Neural progenitor cell (in vitro differentiated cells): ENCODE measurements at places on chromosomes 7 and 10. TPM values are rescaled to one million over a fixed set of nuclear protein-coding genes. Genes with fewer than 3 reads are reported as not detected.

DNA sequence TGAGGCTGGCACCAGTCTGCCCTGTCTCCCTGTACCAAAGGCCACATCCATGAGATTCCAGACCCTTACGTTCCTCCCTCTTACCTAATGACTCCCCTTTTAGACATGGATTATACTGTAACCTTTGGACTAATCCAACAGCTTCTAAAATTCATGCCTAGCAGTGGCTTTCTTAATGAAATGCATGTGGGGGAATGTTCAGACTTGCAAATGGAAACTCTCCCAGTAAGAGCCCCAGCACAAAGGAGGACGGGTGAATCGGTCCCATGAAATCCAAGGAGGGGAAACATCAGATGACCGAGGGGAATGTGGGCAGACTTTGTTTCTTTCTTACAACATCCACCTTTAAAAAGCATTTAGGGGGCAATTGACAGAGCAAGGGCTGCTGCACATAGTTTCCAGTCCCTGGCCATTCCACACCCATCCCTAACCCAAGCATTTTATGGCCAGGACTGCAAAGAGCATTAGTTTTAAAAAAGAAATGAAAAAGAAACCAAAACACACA, 71.5 kb downstream of the COL13A1 start:
- no peak for DNase-seq

- DNase-seq, result no peak
These were observed 678.4 kb downstream of the PHTF2 start for GRCh38 chr7:78476851-78477405.

The C10orf62 gene
- total RNA-seq, result not detected in 2 replicates

GRCh38 chr10:132961787-132962622, 19.6 kb upstream of the CFAP46 start:
- DNase-seq, result peak; percentile 92

DNA sequence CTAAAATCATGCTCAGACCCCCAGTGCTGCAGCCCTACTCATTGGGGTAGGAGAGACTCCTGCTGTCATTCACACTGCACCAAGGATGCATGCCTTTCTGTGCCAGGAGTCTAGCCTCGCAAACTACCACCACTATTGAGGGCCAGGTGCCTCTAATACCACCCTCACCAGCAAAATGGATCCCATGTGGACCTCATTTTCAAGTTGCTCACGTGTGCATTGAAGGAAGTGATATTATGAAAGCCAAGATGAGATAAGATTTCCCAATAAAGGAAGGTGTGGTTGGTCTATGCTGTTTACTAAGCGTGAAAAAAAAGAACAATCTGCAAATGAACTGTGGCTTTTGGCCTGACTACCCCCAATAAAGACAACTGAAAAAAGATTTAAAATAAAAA, 7.2 kb upstream of the LAMTOR4 start:
- DNase-seq, result no peak

The STARD3NL gene
- total RNA-seq, result 99.0 and 121 TPM in 2 replicates

DNA sequence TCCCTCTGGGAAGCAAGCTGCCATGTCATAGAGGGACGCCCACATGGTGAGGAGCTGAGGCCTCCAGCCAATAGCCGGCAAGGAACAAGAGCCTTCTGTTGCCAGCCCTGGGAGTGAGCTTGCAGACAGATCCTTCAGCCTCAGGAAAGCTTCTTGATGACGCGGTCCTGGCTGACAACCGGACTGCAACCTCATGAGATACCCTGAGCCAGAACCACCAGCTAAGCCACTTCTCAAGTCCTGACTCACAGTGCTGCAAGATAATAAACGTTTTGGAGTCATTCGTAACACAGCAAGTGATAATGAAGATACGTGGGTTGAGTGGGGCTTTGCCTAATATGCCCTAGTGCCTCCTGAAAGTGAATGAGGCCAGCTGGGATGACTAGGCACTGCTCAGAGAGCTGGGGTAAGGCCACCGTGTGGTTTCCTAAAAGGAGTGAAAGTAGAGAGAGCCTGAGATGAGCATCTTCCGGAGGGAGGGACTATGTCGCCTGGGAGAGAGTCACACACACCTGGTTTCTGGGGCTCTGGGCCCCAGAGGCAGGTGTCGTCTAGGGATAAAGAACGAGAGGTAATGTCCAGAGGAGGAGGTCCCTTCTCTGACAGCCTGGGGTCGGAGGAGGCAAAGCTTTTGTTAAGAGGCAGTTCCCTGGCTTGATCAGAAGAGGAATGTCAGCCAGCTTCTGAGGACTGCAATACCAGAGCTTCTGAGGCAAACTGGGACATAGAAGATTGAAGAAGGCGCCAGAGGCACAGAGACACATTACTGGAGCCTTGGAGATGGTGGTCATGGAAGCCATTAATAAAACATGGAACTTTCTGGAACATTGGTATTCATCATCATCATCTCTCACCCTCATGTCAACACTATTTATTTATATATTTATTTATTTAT, 53.6 kb downstream of the PYROXD2 start:
- DNase-seq, result peak; percentile 56

GRCh38 chr7:8217200-8218068, 44.5 kb downstream of the ICA1 start:
- DNase-seq, result peak; percentile 90

The PRPS1L1 gene
- total RNA-seq, result not detected in 2 replicates

DNA sequence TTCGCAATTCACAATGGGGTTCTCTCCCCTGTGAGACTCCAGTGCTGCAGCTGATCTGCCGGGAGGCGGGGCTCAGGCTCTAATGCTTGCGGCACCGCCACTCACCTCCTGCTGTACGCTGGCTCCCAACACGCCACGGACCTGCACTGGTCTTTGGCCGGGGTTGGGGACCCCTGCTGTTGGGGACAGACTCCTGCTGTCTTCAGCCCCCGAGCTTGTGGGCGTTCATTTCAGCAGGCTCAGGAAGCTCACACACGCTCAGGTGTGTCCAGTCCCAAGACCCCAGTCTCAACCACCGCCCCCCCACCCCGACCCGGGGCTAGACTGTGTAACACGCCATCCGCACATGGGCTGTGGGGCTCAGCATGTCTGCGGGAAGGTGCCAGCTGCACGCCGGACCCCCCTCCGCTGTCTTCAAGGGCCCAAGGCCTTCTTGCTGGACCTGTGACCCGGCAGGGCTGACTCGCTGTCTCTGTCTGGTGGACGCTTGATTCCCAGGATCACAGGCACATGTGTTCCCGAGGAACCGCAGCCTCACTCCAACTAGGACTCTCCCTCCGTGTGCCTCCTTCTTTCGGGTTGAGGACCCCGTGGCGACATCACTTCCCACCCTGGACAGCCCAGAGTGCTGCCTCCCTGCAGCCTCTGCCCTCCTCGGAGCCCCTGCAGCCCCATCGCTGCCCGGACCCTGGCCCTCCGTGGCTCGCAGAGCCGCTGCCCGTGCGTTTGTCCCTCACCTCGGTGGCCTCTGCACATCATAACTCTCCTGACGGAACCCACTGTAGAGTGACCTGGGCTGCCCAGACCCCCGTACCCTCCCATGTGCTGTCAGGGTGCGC, 106.4 kb downstream of the DNAJB6 start:
- no peak for DNase-seq

The PTPN20 gene
- not detected in 2 replicates for total RNA-seq

The CYP2C8 gene
- 1.1 and 2.8 TPM in 2 replicates for total RNA-seq

- no peak for DNase-seq
These were observed 13.3 kb downstream of the SLC37A3 start for GRCh38 chr7:140384894-140385545.

The SLC13A1 gene
- not detected in 2 replicates for total RNA-seq

DNA sequence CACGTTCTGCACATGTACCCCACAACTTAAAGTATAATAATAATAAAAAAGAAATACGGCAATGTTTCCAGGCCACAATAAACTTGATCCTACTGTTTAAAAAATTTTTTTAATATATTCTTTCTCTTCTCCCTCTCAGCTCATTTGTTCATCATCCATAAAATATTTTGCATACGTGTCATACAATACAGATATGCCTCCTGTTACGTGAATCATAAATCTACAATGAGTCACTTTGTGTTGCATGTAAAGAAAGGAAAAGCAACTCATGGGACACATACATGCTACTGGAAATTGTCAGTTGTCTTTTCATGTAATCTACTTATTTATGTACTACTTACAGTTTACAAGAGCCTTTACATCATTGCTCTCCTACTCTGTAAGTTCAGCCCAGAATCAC, 1.1 kb upstream of the TECTB start:
- no peak for DNase-seq

The OR2A12 gene
- total RNA-seq, result not detected in 2 replicates

GRCh38 chr10:74079936-74080590, 70.6 kb downstream of the AP3M1 start:
- no peak for DNase-seq

GRCh38 chr10:132960071-132960472, 17.7 kb upstream of the CFAP46 start:
- no peak for DNase-seq

The TRA2A gene
- total RNA-seq, result 81.9 and 126 TPM in 2 replicates

The PTPRN2 gene
- 3.0 and 4.9 TPM in 2 replicates for total RNA-seq
